ENCODE measurements at places on chromosomes 2 and 18. TPM values are rescaled to one million over a fixed set of nuclear protein-coding genes. Genes with fewer than 3 reads are reported as not detected.

- no peak overlapping the region for H3K4me3 ChIP-seq
- no peaks in the 10 kb centered on the region for H3K27me3 ChIP-seq
- no peak for DNase-seq
These were observed 89.4 kb downstream of the HDAC4 start for GRCh38 chr2:239311132-239312040.

GRCh38 chr2:196511258-196512168 is 128.0 kb upstream of the CCDC150 start:
- no peaks in the 10 kb centered on the region for H3K4me1 ChIP-seq
- peaks cover 36% of the 10 kb centered on the region for H3K27me3 ChIP-seq

DNA sequence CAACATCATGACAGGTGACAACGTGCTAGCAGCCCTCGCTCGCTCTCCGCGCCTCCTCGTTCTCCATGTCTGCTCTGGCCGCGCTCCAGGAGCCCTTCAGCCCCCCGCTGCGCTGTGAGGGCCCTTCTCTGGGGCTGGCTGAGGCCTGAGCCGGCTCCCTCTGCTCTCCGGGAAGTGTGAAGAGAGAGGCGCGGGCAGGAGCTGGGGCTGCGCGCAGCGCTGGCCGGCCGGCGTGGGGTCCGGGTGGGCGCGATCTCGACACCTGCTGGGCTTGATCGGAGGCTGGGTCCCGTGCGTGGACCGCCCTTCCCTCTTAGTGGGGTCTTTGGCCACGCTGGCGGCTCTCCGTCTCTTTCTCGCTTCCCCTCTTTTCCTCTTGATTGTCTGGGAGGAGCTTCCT is 195.5 kb downstream of the ANKRD30BL start:
- no peaks in the 10 kb centered on the region for H3K4me1 ChIP-seq
- no peaks in the 10 kb centered on the region for H3K27me3 ChIP-seq
- H3K4me3 ChIP-seq: no peak overlapping the region
- H3K36me3 ChIP-seq: no peaks in the 10 kb centered on the region
- no peak overlapping the region for H3K27ac ChIP-seq

- peaks cover 45% of the 10 kb centered on the region for H3K4me1 ChIP-seq
- H3K4me3 ChIP-seq: peak overlapping the region; percentile 74
- peaks cover 10% of the 10 kb centered on the region for H3K36me3 ChIP-seq
- DNase-seq: no peak
These were observed 10.3 kb upstream of the ACKR3 start for GRCh38 chr2:236558993-236559978.

DNA sequence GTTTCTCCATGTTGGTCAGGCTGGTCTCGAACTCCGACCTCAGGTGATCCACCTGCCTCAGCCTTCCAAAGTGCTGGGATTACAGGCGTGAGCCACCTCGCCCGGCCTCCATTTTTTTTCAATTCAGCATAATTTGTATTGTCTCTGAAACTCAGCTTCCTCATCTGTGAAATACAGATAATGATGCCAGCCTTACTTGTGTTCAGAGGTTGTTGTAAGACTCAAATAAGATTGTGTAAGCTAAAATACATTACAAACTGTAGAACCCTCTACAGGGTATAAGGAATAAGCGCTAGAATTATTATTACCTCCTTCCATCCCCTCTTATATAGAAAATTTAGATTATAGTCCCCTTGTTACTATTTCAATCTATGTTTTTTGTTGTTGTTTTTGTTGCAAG is 24.8 kb upstream of the STARD7 start:
- no peak overlapping the region for H3K4me3 ChIP-seq
- no peak for DNase-seq
- H3K36me3 ChIP-seq: no peaks in the 10 kb centered on the region
- no peak overlapping the region for H3K27ac ChIP-seq

- H3K27me3 ChIP-seq: no peaks in the 10 kb centered on the region
- DNase-seq: no peak
- H3K36me3 ChIP-seq: no peaks in the 10 kb centered on the region
- no peaks in the 10 kb centered on the region for H3K4me1 ChIP-seq
These were observed 261.1 kb upstream of the ZEB2 start for GRCh38 chr2:144780983-144781382.

- H3K4me1 ChIP-seq: no peaks in the 10 kb centered on the region
- H3K27ac ChIP-seq: no peak overlapping the region
- DNase-seq: no peak
- H3K4me3 ChIP-seq: no peak overlapping the region
- H3K27me3 ChIP-seq: no peaks in the 10 kb centered on the region
These were observed 62.9 kb downstream of the KIF1A start for GRCh38 chr2:240757086-240757614.

- no peaks in the 10 kb centered on the region for H3K27me3 ChIP-seq
- peak overlapping the region; percentile 97 for H3K4me3 ChIP-seq
- DNase-seq: peak; percentile 71
- peaks cover 44% of the 10 kb centered on the region for H3K4me1 ChIP-seq
- H3K36me3 ChIP-seq: no peaks in the 10 kb centered on the region
These were observed 4.4 kb downstream of the NFATC1 start for GRCh38 chr18:79400091-79400590.

- DNase-seq: no peak
- H3K27me3 ChIP-seq: no peaks in the 10 kb centered on the region
- no peaks in the 10 kb centered on the region for H3K4me1 ChIP-seq
- H3K4me3 ChIP-seq: no peak overlapping the region
- no peak overlapping the region for H3K27ac ChIP-seq
- no peaks in the 10 kb centered on the region for H3K36me3 ChIP-seq
These were observed 401.2 kb downstream of the PTH2R start for GRCh38 chr2:208807756-208808155.

DNA sequence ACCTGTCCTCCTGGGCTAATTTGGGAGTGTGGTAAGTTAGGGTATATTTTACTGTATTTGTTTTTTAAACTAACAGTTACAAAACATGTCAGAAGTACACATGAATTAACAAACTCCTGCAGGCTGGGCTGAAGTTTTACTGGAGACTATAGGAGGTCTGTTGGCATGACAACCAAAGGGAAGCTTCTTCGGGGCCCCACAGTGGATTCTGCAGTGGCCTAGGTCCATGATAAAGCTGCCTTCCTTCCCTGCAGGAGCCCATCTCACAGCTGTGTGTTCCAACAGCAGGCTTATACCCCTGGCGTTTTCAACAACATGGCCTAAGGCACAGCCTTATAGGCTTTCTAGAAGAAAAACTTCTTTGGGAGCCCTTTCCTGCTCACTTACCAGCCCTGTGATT is 128.0 kb upstream of the SETBP1 start:
- no peaks in the 10 kb centered on the region for H3K36me3 ChIP-seq
- peaks cover 15% of the 10 kb centered on the region for H3K27me3 ChIP-seq
- no peaks in the 10 kb centered on the region for H3K4me1 ChIP-seq

GRCh38 chr2:152431370-152432098 is 96.6 kb downstream of the FMNL2 start:
- H3K27me3 ChIP-seq: peaks cover 18% of the 10 kb centered on the region
- no peaks in the 10 kb centered on the region for H3K36me3 ChIP-seq
- H3K27ac ChIP-seq: no peak overlapping the region

STARD6 gene
- total RNA-seq: not detected

TUBA4B gene
- total RNA-seq: not detected

DNA sequence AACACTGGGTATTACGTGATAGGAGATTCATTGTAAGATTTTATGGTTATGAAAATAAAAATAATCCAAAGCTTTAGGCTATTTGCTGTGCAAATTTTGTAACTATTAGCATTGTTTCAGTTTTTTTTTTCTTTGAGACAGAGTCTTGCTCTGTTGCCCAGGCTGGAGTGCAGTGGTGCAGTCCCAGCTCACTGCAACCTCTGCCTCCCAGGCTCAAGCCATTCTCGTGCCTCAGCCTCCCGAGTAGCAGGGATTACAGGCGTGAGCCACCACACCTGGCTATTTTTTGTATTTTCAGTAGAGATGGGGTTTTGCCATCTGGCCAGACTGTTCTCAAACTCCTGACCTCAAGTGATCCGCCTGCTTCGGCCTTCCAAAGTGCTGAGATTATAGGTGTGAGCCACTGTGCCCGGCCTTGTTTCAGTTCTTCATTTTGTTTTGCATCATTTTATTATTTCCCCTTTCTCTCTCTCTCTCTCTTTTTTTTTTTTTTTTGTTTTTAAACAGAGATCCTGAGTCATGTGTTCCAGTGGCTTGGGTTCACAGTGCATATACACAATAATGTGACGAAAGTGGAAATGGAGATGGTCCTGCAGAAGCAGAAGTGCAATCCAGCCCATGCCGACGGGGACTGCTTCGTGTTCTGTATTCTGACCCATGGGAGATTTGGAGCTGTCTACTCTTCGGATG is 25.8 kb downstream of the CASP10 start:
- H3K4me3 ChIP-seq: no peak overlapping the region
- peaks cover 20% of the 10 kb centered on the region for H3K4me1 ChIP-seq
- no peaks in the 10 kb centered on the region for H3K27me3 ChIP-seq
- peaks cover 10% of the 10 kb centered on the region for H3K36me3 ChIP-seq

- H3K27me3 ChIP-seq: no peaks in the 10 kb centered on the region
- no peak overlapping the region for H3K4me3 ChIP-seq
- no peaks in the 10 kb centered on the region for H3K36me3 ChIP-seq
- no peak overlapping the region for H3K27ac ChIP-seq
These were observed 156.6 kb downstream of the MYCN start for GRCh38 chr2:16096962-16097361.

RESP18 gene
- not detected for total RNA-seq

DNA sequence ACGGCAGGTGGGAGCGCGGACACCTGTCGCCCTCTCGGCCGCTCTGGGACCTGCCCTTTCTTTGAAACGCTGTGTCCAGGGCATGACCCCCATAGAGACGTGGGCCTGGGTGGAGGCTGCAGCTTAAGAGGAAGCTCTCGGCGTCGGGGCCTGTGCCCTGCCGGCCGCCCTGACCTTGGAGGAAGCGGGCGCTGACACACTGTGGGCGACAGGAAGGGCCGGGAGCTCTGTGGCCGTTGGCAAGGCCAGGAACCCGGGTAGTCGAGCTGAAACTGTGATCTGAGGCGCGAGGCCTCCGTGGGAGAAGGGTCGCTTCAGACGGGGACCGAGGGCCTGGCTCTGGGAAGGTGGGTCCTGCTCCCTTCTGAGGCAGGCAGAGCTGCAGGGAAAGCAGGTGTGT is 28.2 kb downstream of the KCNG2 start:
- no peaks in the 10 kb centered on the region for H3K36me3 ChIP-seq
- no peak overlapping the region for H3K4me3 ChIP-seq
- no peak overlapping the region for H3K27ac ChIP-seq
- DNase-seq: no peak

SERPINE2 gene
- 0.37 TPM for total RNA-seq

DUSP2 gene
- total RNA-seq: 240 TPM

DLX1 gene
- not detected for total RNA-seq

DNA sequence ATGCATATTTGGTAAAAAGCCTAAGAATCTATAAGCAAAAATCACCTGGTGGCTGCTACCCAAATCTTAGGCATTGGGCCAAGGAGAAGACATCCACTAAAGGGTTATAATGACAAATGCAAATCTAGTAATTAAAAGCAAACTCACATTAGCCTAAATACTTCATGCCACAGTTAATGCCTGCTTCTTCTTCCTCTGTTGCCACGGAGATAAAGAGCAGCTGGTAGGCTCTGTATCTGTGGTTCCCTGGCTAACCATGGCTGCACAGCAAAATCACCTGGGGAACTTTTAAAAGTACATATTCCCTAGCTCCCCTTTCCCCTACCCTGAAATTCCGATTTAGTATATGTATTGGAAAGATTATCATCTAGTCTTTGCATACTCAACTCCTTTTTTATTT is 114.3 kb downstream of the LNPK start:
- no peaks in the 10 kb centered on the region for H3K36me3 ChIP-seq
- DNase-seq: no peak
- peaks cover 51% of the 10 kb centered on the region for H3K27me3 ChIP-seq
- H3K4me1 ChIP-seq: no peaks in the 10 kb centered on the region
- H3K27ac ChIP-seq: no peak overlapping the region

KCNF1 gene
- not detected for total RNA-seq

DNA sequence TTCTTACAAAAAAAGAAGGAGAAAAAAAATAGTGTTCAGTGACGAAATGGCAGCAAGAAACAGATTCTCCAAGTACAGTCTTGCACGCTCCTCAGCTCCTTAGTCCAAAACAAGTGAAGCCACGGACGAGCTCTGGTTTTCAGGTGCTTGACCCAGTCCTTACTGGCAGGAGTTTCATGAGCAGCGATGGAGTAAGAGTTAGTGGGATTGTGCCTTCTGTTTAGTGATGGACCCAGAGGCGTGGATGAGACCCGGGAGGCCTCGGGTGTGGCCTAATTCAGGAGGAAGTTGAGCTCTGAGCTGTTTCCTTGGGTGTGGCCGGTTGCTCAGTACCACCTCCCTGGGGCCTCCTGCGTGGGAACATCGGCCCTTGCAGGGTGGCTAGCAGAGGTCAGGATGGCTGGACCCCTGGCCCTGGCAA is 52.0 kb downstream of the KIF5C start:
- H3K4me3 ChIP-seq: peak overlapping the region; percentile 92
- H3K27ac ChIP-seq: peak overlapping the region; percentile 92
- DNase-seq: no peak
- H3K36me3 ChIP-seq: peaks cover 12% of the 10 kb centered on the region

ESPNL gene
- total RNA-seq: not detected

DNA sequence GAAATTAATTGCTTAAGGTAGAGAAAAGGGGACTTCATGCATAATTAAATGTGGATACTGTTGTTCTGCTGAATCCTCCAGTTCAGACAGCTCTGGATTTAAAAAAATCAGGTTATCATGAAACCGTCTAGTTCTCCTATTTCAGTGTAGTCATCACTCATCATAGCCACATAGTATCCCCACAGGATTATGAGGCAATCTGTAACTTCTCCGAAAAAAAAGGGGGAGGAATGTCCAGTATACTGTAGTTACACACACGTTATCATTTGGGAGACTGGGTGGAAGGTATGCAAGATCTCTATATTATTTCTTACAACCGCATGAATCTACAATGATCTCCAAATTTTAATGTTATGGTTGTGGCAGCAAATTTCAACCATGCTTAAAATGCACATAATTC is 114.0 kb downstream of the HIBCH start:
- H3K4me1 ChIP-seq: no peaks in the 10 kb centered on the region
- H3K36me3 ChIP-seq: peaks cover 9% of the 10 kb centered on the region
- no peak overlapping the region for H3K4me3 ChIP-seq
- DNase-seq: no peak
- H3K27me3 ChIP-seq: no peaks in the 10 kb centered on the region
- H3K27ac ChIP-seq: no peak overlapping the region

DNA sequence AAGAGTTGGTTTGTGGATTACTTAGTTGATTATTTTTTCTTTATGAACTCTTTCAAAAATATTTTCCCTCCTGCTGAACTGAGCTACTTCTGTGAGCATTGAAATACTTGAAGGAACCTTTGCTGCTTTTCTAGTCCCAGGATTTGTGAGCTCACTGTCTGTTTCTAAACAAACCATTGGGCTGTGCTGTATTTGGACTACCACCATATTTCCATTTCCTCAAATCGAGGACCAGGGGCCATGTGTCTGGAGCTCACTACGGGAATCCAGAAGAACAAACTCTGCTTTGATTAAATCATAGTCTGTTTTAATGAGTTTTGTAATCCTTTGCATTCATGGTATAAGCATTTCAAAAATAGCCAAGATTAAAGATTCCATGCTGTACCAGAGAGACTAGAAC is 1.3 kb downstream of the MRPL33 start:
- H3K4me3 ChIP-seq: peak overlapping the region; percentile 70
- H3K27ac ChIP-seq: peak overlapping the region; percentile 99

All from T-helper 17 cell (primary cell).